Glomerular endothelial cell (primary cell): ENCODE measurements at places on chromosomes 5 and 9. TPM values are rescaled to one million over a fixed set of nuclear protein-coding genes. Genes with fewer than 3 reads are reported as not detected.

Gene SPAG8
- 0.53 TPM in 1 of 2 replicates, not detected in the other for total RNA-seq

Gene PGM5
- total RNA-seq, result 1.4 and 3.3 TPM in 2 replicates

Gene MAMDC4
- 1.4 and 3.4 TPM in 2 replicates for total RNA-seq

Gene BARHL1
- total RNA-seq, result not detected in 2 replicates

Gene SV2C
- total RNA-seq, result not detected in 2 replicates

Gene ORM2
- total RNA-seq, result not detected in 2 replicates

Gene TMEM161B
- 7.2 and 9.0 TPM in 2 replicates for total RNA-seq

Gene SNX30
- 6.6 and 10.7 TPM in 2 replicates for total RNA-seq

Gene C5orf63
- 1.3 and 10.3 TPM in 2 replicates for total RNA-seq

Gene CBY3
- 3.0 TPM in 1 of 2 replicates, not detected in the other for total RNA-seq

Gene FYB1
- not detected in 2 replicates for total RNA-seq

Gene BTNL9
- total RNA-seq, result 0.15 and 2.8 TPM in 2 replicates

Gene BSPRY
- total RNA-seq, result not detected in 2 replicates

Gene PLAC8L1
- not detected in 2 replicates for total RNA-seq

Gene TAF1L
- under 0.01 TPM in 1 of 2 replicates, not detected in the other for total RNA-seq

Gene GPR107
- 33.3 and 40.3 TPM in 2 replicates for total RNA-seq

Gene SPATA6L
- total RNA-seq, result 3.8 and 4.0 TPM in 2 replicates

Gene ZFP2
- 0.39 and 0.82 TPM in 2 replicates for total RNA-seq

Gene TMC1
- 0.23 and 0.82 TPM in 2 replicates for total RNA-seq

Gene KCTD16
- total RNA-seq, result 0.10 and 0.18 TPM in 2 replicates

Gene ASTN2
- total RNA-seq, result 3.8 and 7.6 TPM in 2 replicates

Gene NSG2
- total RNA-seq, result not detected in 2 replicates

Gene SMIM33
- not detected in 2 replicates for total RNA-seq

Gene ITGA2
- total RNA-seq, result 50.5 and 69.4 TPM in 2 replicates

Gene LCN6
- not detected in 2 replicates for total RNA-seq

Gene ADGRD2
- not detected in 2 replicates for total RNA-seq

Gene SPTAN1
- total RNA-seq, result 383 and 476 TPM in 2 replicates

Gene SEMA6A
- total RNA-seq, result 4.8 and 9.3 TPM in 2 replicates

Gene LYSMD3
- total RNA-seq, result 17.9 and 19.6 TPM in 2 replicates

Gene FOXD4L5
- total RNA-seq, result not detected in 2 replicates

Gene LRRC19
- total RNA-seq, result not detected in 2 replicates

Gene PCDHB16
- 0.05 and 1.1 TPM in 2 replicates for total RNA-seq

Gene GABRA6
- not detected in 2 replicates for total RNA-seq

Gene CDX1
- total RNA-seq, result not detected in 2 replicates

Gene SLC6A7
- not detected in 2 replicates for total RNA-seq

Gene WNK2
- total RNA-seq, result 0.06 TPM in 1 of 2 replicates, not detected in the other

Gene C5orf58
- not detected in 2 replicates for total RNA-seq

Gene GABRP
- total RNA-seq, result 0.29 and 0.41 TPM in 2 replicates

Gene ANKRD31
- total RNA-seq, result 0.15 TPM in 1 of 2 replicates, not detected in the other

Gene PTGDS
- not detected in 2 replicates for total RNA-seq
